ENCODE measurements at places on chromosomes 3 and 15.

GRCh38 chr15:41125931-41126642 lies 10.0 kb upstream of the INO80 start:
- no peak for ATAC-seq

DNA sequence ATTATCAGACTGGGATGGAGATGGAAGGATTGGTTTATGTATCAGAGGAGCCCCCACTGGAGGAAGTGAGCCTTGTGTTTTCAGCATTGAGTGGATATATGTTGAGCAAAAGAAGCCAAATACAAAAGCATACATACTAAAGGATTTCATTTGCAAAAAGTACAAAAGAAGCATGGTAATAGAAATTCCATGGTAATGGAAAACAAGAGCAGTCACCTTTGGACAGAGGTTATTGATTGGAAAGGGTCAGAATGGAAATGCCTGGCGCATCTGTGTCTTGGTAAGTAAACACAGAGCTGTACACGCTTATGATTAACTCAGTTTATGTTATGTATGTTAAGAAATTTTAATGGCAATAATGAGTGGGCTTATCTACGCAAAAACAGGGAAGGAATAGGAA lies 72.7 kb downstream of the DHX36 start:
- no peak for ATAC-seq

DNA sequence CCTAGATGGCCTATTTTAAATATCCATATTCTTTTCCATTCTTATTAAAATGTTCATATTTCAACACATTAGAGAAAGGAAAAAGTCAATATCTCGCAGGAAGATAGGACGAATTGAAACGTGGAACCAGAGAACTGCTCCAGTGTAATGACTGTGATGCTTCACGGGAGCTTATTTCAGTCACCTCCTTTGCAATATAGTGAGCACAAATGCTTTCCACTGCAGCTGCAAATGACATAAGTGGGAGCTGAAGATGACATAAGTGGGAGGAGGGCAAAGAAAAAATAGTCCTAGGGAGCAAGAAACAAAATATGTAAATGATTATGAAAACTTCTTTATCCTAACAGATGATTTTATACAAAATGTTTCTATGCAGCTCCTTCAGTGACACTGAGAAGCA lies 324.1 kb downstream of the ZNF385D start:
- no peak for ATAC-seq

DNA sequence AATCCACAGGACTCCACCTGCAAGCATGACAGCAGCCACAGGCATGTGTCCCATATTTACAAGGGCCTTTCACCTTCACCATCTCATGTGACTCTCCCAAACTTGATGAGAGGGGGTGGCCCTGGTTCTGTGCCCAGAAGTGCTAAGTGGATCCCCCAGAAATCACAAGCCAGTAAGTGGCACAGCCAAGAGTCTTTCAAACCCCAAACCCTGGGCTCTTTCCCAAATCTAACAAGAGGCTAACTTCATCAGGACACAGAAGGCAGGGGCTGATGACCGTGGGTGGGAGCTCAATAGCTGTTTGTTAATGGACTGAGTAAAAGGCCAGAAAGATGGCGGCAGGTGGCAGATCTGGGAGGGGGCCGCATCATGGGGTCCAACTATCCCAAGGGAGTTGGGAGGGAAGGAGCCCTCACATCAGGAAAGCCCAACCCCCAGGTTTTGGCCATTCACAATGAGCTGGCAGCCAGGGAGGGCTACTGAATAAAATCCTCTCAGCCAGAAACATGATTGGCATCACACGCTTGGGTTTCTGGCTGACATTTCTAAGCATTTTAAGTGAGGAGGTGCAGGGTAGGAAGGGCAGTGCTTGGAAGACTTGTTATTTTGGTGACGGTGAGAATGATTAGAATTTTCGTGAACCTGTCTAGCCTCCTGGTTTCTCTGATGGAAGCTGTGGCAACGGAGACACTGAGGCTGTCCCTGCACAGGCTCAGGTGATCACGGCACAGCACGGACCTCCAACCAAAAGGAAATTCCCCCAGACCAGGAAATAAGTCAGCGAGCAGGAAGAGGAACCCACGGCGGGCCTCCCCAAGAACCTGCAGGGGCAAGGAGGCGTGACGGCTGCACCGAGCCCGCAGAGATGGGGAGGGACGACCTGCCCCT lies 109.3 kb downstream of the OXNAD1 start:
- no peak for ATAC-seq

DNA sequence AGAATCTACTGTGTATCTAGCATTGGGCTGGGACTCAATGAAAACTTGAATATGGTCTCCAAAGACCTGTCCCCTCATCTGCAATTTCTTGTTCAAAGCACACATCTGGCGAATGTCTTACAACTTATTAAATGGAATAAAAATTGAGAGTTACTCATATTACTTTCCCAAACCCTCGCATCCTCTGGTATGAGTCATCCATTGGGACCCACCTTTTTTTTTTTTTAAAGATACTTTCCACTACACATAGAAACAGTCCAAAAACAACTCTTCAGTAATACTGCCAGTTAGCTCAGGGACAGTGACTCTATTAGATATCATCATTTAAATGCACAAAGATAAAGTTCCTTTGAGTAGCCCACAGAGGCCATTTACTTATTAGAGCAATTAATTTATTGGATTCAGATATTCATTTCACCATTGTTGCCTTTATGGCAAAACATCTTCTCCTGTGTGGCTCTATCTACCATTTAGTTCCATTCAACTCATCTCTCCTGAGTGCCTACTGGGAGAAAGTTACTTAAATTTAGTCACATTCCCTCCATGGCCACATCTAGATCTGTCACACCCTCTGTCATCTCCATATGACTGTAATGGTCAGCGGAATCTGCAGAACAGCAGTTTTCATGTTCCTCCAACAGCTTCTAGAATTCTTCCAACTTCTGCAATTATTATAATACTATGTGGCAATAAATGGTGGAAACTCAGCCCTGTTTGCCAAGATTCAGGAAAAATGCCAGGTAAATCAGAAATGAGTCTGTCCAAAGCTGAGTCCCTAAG lies 77.9 kb upstream of the ARHGEF3 start:
- peak; percentile 41 for ATAC-seq

GRCh38 chr3:150216041-150216811 lies 191.9 kb upstream of the TSC22D2 start:
- peak; percentile 73 for ATAC-seq

GRCh38 chr3:188209740-188210139 lies 55.8 kb downstream of the LPP start:
- no peak for ATAC-seq

DNA sequence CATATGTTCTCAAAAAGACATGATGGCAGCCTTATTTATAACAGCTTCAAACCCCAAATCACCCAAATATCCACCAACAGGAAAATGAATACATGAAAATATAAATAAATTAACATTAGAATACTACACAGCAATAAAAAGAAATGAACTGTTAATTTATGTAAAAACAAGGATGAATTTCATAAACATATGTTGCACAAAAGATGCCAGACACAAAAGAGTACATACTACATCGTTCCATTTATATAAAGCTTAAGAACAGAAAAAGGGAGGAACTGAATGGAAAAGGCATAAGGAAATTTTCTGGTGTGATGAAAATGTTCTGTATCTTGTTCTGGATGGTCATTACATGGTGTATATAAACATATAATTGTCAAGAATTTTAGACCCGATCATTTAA lies 69.9 kb upstream of the TUSC7 start:
- no peak for ATAC-seq

GRCh38 chr15:39890621-39891020 lies 29.4 kb downstream of the GPR176 start:
- ATAC-seq, result no peak

DNA sequence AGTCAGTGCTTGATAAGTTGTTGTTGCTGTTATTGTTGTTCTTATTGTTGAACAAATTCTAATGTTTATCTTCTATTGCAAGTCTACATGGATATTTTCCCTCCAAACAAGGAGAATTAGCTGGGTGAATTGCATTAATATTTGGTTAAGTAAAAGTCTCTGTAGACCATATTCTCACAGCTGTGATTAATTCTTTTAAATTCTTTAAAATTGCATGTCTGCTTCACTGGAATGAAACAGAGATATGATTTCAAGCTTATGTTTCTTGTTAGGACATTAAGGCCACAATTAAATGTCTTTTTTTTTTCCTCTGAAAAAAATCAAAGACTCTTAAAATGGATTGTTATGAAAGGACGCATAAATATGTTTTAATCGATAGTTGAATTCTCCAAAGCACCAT lies 153.4 kb downstream of the EBLN2 start:
- no peak for ATAC-seq

DNA sequence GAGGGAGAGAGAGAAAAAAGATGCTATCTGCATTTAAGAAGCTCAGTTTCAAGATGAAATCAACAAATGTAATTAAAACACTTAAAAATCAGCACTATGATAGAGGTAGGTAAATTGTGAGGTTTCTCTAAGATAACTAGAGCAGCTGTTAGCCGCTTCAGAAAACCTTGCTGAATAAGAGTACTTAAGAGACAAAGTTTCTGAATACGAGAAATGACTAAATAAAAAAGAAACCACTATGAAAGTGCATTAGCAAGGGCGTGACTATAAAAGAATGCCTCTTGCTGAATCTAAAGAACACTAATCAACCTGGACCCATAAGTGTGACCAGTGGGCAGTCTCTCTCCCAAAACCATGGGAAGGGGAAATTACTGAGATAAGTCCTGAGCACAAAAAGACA lies 41.8 kb downstream of the IQCB1 start:
- no peak for ATAC-seq

GRCh38 chr15:101481381-101481705 lies 8.2 kb downstream of the PCSK6 start:
- no peak for ATAC-seq

GRCh38 chr3:52022323-52023100 lies 26.8 kb upstream of the RPL29 start:
- peak; percentile 40 for ATAC-seq

- no peak for ATAC-seq
These were observed 13.9 kb downstream of the SEC61A1 start for GRCh38 chr3:128066114-128066513.

- no peak for ATAC-seq
These were observed 405.3 kb upstream of the SUCLG2 start for GRCh38 chr3:68059628-68060152.

- no peak for ATAC-seq
These were observed 2.2 kb downstream of the LRRN1 start for GRCh38 chr3:3801494-3801841.

DNA sequence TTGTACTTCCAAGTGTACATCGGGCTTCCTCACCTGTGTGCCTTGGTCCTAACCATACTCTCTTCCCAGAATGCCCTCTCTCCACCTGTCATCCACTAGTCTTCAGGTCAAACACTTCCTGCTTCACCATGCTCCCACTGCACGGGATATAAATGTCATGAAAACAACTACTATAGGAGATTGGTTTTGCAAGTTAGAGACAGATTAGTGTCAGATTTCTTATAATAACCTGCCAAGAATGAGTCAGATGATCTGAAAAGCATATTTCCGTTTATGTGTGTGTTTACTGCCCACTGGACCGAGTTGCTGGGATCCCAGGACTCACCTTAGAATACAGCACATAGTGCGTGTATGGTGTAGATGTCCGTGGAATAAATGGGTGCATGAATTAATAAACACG lies 21.4 kb downstream of the PLA1A start:
- no peak for ATAC-seq

DNA sequence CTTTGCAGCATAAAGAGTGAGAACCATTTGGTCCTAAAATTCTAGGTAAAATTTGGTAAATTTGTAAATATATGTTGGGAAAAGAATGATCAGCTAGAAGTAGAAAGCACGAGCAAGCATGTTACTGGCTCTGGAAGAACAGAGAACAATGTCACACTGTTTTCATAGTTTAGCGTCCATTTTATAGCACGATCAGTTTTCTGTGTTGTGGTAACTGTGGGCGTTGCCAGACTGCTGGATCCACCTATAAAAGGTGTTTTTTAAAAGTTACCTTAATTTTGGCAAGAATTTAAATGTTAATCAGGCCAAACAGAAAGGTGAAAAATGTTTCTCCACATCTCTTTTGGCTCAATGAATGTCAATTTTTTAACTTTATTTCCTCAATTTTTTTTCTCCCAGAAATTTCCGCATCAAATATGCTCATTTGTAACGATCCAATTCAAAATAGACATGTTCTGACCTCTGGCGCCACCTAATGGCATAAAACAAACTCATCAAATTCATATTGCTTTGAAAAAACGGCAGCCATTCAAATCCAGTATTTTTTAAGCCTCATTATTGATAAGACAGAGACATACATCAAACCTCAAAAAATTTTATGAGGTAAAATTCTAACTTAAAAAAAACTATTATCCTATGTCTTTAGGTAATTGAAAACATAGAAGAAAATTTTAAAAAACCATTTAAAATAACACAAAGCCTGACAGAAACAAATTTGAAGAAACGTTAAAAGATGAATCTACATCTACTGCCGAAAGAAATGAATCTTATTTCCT lies 5.5 kb upstream of the GP5 start:
- ATAC-seq, result no peak

GRCh38 chr15:63473749-63473998 lies 30.7 kb upstream of the USP3 start:
- ATAC-seq, result no peak

DNA sequence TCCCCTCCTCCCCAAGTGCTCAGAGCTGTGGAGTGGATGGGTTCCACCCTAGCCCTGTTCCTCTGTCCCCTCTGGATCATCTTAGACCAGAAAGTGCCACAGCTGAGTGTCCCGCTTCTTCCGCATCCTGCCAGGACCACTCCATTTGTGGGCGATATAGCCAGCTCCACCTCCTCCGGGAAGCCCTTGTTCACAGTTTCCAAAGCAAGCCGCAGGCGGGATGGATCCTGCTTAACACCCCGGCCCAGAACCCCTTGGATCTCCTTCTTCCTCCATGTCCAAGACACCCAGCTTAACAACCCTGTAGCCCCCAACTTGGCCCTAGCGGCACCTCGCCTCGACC lies 490 bp upstream of the ALAS1 start:
- peak; percentile 3 for ATAC-seq

GRCh38 chr15:60871731-60872130 lies 357.4 kb downstream of the RORA start:
- ATAC-seq, result no peak
